Kidney epithelial cell (primary cell): ENCODE measurements at places on chromosomes 4 and X.

DNA sequence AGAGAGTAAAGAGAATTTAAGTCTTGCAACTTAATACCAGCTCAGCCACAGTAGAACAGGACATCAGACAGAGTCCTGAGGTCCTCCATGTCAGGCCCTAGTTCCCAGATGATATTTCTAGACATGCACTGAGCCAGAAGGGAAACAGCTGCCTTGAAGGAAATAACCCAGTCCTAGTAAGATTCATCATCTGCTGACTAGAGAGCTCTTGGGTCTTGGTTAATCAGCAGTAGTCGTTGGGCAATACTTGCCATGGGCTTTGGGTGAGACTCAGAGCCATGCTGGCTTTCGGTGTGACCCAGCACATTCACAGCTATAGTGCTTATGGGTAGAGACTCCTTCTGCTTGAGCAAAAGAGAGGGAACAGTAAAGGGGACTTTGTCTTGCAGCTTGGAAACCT, 379.1 kb downstream of the AR start:
- no peak for DNase-seq

GRCh38 chr4:129345609-129346008, 249.7 kb downstream of the C4orf33 start:
- DNase-seq, result no peak

- DNase-seq, result no peak
Observed at GRCh38 chr4:126552321-126552720, 1080.4 kb upstream of the INTU start.

GRCh38 chrX:68599256-68600152, 48.0 kb upstream of the STARD8 start:
- no peak for DNase-seq

DNA sequence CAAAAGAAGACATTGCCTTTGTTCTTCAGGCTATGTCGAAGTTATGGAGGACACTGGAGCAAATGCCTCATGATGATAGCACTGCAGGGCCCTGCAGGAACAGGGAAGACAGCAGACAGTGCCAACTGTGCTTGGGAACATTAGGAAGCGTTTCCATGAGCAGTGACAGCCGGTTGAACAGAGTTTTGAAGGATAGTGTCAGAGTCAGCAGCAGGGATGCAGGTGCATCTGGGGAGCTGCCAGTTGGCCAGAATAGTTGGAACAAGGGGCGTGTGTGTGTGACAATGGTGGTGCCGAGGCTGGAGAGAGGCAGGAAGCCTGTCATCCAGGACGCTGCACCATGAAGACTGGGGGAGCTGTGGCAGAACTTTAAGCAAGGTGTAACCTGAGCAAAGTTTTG, 88.6 kb downstream of the SHROOM3 start:
- no peak for DNase-seq

DNA sequence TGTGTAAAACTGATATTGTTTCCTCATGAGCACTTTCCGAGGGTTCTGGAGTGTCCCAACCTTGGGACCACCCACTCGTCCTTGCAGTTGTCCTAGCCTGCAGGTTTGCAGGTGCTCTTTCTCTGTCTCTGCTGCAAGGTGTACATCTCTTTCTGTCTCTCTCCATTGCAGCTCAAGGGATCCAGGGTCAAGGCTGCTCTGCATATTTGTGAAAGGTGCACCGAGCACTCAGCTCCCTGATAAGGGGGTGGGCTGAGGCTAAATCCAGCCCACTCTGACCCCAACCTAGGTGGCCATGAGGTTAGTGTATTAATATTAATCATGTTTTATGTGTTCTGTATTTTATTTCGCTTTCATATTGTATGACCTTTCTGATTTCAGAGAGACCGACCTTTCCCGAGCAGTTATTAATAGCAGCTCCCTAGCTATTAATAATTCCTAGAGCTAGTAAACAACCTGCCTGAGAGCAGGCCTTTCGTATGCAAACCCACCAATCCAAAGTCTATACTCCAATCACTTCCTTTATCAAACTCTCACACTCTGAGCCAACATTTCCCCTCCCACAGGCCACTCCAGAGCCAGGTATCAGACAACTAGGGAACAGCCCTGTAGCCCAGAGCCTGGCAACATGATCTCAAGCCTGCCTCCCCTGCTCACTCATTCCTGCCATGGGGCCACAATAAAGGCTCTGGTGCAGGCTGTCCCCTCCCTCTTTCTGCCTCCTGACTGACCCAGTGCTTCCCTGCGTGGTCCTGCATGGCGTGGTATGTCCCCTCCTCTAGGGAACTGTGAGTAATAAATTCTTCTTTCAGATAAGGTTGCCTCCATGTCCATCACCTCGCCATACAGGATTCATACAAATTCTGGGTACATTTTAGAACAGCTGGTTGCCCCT, 73.9 kb downstream of the SLC2A9 start:
- no peak for DNase-seq

- DNase-seq, result no peak
Observed at GRCh38 chr4:75547647-75548387, 8.0 kb upstream of the ODAPH start.

- peak; percentile 84 for DNase-seq
Observed at GRCh38 chr4:10006601-10007435, 14.5 kb downstream of the SLC2A9 start.

DNA sequence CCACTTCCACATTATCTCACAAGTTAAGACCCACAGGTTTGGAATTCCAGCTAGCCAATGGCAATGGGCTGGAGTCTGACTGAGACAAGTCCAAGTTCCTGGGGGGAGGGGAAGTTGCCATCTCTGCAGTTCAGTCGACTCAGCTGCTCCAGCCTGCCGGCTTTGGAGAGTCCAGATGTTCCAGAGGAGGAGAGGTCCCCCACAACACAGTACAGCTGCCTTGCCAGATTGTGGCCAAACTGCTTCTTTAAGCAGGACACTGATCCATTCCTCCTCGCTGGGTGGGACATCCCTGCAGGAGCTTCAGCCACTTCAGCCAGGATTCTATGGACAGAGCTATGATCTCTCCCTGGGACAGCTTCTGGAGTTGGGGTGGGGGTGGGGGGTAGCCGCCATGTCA, 199.2 kb downstream of the EDA start:
- DNase-seq, result no peak

GRCh38 chr4:121472937-121473721, 92.3 kb upstream of the QRFPR start:
- no peak for DNase-seq

GRCh38 chr4:26302031-26302899, 18.5 kb upstream of the RBPJ start:
- DNase-seq, result no peak

DNA sequence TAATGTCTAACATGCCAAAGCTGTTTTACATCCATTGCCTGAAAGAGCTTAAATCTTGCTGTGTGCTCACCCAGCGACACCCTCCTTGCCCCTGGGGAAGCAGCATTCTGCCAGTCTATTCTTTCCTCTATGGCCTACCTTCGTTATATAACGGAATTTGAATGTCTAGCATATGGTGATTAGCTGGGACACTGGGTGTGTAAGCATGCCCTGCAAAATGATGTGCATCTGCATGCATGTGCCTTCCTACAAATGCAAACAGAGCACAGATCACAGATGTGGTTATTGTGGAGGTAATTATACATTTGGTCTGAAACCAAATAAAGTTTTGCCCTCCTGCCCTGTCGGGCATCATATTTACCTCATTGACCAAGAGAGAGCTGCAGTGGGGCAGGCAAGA, 90.8 kb downstream of the NHS start:
- no peak for DNase-seq

DNA sequence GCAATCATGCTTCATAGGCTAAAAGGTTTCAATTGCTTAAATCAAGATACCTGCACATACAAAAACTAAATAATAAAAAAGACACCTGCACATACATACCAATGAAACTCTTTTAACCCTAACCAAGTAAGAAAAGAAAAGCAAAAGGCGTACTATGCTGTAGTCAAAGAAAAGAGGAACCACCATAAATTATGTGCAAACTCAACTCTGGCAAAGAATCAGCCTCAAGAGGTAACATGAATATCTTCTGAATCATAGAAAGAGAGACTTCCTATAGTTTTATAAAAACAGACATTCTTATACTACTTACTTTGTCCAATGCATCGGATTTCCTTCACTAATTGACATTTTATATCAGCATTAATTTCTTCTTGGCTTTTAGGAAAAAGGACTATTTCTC, 29.3 kb downstream of the MMGT1 start:
- no peak for DNase-seq

DNA sequence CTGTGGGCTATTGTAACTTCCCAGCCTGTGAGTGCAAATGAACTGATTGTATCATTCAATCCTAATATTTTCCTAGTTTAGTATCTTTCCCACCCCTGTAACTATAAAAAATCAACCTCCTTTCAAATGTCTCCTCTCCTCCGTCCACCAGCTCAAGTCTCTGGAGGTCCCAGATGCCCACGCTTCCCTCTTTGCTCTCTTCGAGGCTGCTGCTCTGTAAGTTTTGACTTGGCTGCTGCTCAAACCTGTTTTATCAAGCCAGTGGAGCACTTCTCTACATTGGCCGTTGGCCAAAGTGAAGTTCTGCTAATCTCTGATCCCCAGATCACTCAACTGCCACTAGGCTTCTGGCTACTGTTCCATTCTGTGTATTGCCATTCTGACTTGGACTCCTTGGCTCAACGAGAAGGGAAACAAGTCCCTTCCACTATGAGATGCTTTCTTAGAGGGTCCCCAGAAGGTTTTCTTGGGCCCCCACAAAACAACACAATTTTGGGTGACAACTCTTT, 60.7 kb upstream of the RAPGEF2 start:
- no peak for DNase-seq

DNA sequence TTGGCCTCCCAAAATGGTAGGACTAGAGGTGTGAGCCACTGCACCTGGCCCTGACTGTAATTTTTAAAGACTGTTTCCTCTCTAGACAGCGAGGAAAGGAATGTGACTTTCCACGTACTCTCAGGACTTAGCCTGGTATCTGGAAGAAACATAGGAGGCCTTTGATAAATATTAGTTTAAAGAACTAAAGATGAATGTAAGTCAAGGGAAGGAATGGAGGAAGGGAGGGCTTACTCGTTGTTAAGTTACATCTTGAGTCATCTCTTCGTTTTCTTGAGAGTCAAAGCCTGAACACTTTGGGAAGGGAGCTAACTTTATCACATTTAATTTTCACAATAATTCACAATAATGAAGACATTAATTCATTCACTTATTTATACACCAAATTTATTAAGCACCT, 7.2 kb upstream of the LNX1 start:
- DNase-seq, result no peak

DNA sequence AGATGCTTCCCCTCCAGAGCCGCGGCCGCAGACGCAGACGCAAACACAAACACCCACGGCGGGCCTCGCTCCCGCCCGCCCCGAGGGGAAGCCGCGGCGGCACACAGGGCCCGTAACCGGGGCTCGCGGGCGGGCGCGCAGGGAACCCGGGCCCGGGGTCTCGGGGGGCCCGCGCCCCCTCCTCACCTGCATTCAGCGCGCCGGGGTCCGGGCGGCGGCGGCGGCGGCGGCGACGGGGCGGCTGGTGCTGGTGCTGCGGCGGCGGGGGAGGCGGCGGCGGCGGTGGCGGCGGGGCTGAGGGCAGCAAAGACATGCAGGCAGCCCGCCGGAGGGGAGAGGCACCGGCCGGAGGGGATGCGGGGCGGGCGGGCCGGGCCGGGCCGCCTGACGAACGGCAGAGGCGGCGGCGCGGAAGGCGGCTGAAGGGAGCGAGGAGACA, 255 bp upstream of the CNOT6L start:
- DNase-seq, result no peak

DNA sequence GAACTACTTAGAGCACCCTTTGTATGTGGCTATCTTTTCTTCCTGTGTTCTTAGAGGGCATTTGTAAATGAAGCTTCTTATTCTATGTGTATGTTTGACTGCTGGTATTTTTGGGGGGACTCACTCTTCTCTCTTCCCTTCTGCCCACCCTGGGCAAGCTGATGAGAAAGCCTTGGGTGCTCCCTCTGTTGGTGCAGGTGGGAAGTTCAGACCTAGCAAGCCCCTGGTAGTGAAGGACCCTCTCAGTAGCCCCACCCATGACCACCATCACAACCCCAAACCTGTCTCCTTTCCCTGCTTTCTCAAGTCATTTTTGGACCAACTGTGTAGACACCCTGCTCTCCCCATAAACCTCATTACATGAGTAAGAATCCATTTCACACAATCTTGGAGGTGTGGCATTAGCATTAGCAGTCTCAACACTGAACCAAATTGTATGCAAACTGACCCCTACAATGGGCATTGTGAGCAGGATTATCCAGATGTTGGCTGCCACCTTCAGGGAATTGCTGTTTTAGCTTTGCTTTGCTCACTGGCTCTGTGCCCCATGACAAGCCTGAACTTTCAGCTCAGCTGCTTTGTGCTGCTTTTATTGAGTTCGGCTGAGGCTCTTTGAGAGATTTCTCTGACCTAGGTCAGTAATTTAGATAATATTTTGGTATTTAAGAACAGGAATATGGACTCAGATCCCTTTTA, 27.9 kb downstream of the TRIM61 start:
- no peak for DNase-seq

GRCh38 chr4:52932591-52933470, 70.7 kb downstream of the RASL11B start:
- DNase-seq, result no peak

- DNase-seq, result no peak
Observed at GRCh38 chrX:109795682-109796081, 62.6 kb upstream of the ACSL4 start.

GRCh38 chr4:22413471-22413870, 102.4 kb downstream of the ADGRA3 start:
- no peak for DNase-seq

- no peak for DNase-seq
Observed at GRCh38 chr4:147963839-147964238, 232.0 kb downstream of the ARHGAP10 start.

GRCh38 chrX:1941321-1941720, 326.5 kb downstream of the ASMT start:
- DNase-seq, result no peak

DNA sequence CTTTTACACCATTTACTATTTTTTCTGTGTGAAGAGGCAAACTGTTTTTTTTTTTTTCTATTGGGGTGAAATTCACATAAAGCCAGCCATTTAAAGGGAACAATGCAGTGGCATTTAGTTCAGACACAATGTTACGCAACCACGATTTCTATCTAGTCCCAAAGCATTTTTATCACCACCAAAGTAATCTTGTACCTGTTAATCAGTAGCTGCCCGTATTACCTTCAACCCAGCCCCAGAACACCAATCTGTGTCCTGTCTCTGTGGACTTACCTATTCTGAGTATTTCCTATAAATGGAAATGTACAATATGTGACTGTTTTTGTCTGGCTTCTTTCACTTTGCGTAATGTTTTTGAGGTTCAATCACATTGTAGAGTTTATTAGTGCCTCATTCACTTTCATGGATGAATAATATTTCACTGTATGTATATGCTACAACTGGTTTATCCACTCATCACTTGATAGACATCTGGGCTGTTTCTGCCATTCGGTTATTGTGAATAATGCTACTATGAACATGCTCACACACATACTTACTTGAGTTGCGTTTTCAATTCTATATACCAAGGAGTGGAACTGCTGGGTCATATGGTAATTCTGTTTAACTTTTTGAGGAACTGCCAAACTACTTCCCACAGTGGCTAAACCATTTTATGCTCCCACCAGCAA, 116.2 kb downstream of the CDS1 start:
- DNase-seq, result no peak

GRCh38 chrX:129721870-129722269, 16.9 kb upstream of the XPNPEP2 start:
- DNase-seq, result no peak

- no peak for DNase-seq
Observed at GRCh38 chrX:124208660-124209059, 123.8 kb upstream of the TEX13D start.
